ENCODE measurements at places on chromosomes 6 and 20.

DNA sequence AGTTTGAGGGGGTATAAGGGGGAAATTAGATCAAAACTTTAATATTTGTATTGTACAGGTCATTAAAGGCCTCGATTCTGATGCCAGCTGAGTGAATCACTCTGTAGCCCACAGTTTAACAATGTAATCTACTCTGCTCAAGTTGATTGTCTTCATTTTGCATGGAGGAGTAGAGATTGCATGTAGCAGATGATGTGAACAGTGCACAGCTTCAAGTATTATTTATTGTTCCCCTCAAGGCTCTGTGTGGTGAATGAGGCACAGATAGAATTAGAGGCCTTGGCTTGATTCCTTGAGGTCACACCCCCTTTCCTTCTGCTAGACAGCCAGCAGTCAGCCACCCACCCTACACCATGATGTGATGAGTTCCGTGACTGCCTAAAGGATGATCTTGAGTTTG, 38.1 kb downstream of the TXLNB start:
- DNase-seq, result no peak

GRCh38 chr6:130105996-130106704, 87.8 kb downstream of the L3MBTL3 start:
- no peak for DNase-seq

GRCh38 chr6:155832596-155832995, 377.0 kb upstream of the NOX3 start:
- DNase-seq, result no peak

DNA sequence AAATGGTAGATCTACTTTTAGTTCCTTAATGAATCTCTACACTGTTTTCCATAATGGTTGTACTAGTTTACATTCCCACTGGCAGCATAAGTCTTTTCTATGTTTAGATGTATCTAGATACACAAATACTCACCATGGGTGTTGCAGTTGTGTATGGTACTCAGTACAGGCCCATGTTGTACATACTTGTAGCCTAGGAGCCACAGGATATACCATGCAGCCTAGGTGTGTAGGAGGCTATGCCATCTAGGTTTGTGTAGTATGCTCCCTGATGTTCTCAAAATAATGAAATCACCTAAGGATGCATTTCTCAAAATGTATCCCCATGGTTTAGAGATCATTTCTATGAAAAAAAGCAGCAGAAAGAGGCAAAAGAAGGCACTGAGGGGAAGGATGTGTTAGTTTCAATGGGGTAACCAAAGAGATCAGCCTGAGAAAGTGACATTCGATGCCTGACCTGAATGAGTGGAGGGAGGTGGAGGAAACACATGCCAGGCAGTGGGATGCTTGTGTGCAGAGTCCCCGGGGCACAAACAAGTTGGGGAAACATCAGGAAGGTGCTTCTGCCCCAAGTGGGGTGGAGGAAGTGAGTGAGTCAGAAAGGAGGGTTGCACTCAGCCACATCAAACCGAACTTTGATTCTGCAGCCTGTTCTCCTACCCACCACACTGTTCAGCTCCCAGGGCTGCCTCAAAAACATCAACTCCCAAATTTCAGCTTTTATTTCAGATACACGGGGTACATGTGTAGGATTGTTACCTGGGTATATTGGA, 191.2 kb downstream of the ZNF217 start:
- no peak for DNase-seq

GRCh38 chr6:46909371-46909770, 12.4 kb downstream of the ADGRF5 start:
- DNase-seq, result no peak

- no peak for DNase-seq
These were observed 22.9 kb upstream of the TMEM170B start for GRCh38 chr6:11514672-11515071.

- DNase-seq, result no peak
These were observed 65.5 kb upstream of the FABP7 start for GRCh38 chr6:122714059-122714458.

DNA sequence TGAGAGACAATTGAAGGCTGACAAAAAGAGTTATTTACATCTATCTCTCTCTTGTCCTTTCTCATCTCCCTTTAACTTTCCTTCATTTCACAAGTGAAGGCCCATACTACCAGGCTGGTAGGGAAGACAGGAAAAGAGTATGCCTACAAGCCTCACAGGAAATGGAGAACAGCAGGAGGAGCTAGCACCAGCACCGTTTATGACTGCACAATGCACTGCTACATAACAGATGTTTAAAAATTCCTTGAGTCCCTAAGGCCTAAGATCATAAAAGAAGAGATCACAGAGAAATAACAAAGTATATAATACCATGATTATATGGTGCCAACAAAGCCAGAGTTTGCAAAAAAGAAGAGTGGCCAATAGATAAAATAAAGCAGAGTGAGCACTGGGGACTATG, 194.8 kb downstream of the UNC5CL start:
- DNase-seq, result no peak

DNA sequence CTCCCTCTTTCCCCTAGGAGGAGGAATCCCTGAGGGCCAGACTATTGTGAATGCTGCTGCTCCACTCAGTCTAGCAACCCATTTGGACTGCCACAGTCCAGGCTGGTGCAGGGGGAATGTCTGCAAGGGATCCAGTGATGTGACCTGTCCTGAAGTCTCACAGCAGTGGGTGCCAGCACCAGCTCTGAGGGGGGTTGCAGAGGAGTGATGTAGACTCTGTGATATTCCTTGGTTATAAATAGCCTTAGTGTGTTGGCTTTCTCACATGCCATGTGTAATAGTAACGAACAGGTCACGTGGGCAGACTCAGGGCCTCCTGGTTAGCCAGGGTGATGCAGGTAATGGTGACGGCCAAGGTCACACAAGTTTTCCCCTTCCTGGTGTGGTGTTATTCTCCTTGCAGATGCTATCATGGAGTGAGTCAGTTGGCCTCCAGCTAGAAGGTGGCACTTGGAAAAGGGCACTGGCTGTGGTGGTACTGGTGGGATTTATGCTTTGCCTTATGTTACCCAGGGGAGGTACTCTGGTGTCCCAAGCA, 404.4 kb downstream of the UTRN start:
- no peak for DNase-seq

DNA sequence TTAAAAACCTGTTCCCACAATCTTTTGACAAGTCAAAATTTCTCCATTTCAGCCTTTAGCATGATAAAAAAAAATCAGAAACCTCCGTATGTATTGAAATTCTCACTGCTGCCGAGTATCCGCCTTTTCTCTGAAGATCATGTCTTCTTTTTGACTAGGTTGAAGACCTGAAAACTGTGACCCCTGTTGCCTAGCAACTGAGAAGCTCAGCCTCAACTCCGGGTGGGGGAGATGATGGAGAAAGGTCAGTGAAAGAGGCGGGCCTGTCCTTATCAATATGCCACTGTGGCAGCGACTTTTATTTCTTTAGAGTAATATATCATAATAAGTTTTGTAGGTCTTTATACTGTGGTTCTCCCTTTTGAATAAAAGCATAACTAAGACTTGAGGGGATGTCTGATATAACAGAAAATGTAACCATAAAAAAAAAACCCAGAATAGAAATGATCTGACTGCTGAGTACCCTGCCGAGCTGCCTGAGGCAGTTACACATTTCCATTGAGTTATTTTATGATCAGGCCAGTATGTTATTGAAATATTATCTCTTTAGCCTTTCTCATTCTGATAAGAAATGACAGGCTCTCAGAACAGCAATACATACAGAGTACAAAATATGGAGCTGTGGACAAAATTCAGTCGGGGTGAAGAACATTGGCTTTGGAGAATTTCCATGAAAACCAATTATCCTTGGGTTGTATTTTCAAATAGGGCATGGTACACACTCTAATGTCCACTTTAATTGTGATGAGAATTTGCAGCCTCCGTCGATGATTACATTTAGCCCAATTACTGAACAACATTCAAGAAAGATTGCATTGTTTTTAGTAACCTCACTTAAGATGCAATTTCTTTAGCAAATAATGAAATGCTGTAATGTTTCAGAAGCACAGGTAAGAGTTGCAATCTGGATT, 136.7 kb upstream of the EEF1E1 start:
- DNase-seq, result no peak

GRCh38 chr6:80769106-80769505, 662.6 kb downstream of the BCKDHB start:
- no peak for DNase-seq

DNA sequence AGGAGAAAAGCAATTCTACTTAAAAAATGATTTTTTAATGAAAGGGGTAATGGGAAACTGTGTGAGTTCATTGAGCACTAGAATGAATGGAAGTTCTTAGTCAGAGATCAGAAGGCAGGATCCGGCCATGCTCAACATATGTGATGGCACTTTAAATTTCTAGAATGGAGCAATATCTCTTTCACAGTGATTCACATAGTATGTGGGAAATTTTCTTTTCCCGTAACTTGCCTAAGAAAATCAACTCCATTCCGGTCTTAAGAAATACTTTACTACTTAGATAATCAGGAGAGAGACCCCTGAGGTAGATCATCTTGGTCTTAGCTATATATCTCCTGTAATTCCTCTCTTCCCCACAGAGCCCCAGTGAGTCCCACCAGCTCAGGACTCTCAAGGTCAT, 131.8 kb downstream of the SCML4 start:
- no peak for DNase-seq

GRCh38 chr20:41137614-41138474, 501 bp downstream of the PLCG1 start:
- peak; percentile 64 for DNase-seq

GRCh38 chr6:169589699-169590257, 112.1 kb downstream of the WDR27 start:
- no peak for DNase-seq

GRCh38 chr20:45685896-45686295, 15.9 kb upstream of the WFDC11 start:
- DNase-seq, result no peak

GRCh38 chr6:144582939-144583613, 297.9 kb downstream of the UTRN start:
- no peak for DNase-seq

DNA sequence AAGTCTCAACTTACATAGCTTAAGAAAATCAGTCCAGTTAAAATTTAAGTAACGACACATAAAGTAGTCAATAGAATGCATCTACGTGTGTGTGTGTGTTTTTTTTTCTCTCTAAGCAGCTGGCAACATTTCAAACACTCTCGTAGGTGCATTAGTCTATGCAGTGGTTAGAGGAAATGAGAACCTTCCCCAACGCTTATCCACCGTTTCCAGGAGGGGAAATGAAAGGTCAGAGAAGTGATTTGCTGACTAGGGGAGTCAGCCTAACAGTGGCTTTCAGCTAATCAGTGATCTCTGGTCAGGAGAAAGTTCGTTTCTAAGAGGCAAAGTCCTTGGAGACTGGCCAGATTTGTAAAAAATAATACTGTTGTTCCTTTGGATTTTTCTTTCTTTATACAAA, 806.6 kb downstream of the C6orf118 start:
- no peak for DNase-seq

DNA sequence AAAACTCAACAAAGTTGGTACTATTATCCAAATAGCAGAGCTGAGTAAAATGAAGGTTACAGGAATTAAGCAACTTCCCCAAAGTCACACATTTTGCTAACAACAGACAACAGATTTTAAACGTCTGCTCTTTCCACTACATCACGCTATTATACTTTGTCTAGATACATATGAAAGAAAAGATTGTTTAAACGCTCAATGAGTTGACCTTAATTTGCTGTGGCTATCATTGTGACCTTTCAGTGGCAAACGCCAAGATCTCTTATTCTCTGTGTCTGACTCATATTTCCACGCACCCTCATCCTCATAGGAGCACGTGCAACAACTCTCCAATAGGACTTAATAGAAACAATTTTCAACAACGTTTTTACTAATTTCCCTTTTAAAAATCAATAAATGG, 540.1 kb downstream of the MAFB start:
- DNase-seq, result no peak

- DNase-seq, result no peak
These were observed 1.6 kb downstream of the TMEM244 start for GRCh38 chr6:129859524-129859923.

- DNase-seq, result no peak
These were observed 1211.1 kb upstream of the GJE1 start for GRCh38 chr6:140921366-140922226.

- DNase-seq, result no peak
These were observed 241.9 kb downstream of the SAMD5 start for GRCh38 chr6:147750413-147750812.

GRCh38 chr6:108560463-108561308, at the start of gene FOXO3:
FOXO3 (plus strand) TSS chr6:108560917; CDS start chr6:108561209, 292 bp downstream.
- peak; percentile 58 for DNase-seq

DNA sequence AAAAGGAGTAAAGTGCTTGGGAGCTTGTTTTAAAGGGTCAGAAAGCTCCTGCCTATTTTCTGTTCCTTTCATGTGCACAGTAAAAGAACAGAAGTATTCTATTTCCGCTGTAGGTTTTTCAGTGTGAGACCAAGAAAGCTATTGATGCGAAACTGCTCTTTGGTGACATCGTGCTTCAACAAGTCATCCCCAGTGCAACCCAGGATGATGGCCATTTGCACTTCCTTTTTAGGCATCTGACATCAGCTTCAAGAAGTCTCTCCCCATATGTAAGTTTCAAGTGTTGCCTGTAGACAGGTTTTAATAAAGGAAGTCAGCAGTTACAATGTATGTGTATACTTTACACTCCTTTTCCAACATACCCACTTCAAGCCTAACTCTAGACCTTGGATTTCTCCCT, 131.6 kb downstream of the RFX6 start:
- DNase-seq, result no peak

DNA sequence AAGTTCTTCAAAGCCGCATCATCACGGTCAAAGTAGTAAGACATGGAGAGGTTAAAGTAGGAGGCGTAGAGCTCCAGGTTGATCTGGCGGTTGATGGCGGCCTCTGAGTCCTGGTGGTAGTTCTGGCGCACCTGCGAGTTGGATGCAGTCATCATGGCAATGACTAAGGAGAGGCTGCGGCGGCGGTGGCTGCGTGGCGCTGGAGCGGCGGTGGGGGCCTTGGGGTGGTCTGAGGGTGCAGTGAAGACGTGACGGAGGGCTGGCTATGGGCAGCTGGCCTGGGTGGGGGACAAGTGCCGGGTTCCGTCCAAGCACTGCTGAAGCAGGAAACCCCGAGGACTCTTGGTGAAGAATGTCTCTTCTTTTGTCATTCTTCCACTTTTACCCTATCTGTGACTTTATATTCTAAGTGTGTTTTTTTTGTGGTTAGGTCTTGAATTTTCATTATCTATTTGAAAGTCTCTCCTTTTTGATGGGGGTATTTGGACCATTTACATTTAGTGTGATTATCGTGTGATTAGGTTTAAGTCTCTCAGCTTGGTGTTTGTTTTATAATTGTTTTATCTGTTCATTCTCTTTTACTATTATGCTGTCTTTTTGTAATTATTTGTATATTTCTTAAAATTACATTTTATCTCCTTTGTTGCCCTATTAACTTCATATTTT, 94.6 kb downstream of the TFAP2B start:
- no peak for DNase-seq
